ENCODE measurements at places on chromosomes 3 and 15.

DNA sequence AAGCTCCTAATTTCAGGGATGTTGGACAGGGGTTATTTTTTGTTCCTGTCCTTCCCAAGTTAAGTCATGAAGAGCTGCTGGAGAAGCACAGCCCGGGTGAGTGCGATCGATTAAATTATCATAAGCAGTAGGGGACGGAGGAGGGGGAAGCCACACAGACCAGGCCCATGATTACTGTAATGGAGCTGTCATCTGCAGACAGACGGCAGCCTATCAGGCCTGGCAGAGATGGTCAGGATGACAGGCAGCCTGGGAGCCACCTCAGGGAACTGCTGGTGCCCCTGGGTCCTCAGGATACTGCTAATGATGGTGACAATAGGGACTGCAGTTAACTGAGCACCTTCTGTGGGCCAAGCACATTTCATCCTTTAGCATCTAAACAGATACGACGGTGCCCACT, 147.7 kb downstream of the RAB11A start:
- DNase-seq: no peak

DNA sequence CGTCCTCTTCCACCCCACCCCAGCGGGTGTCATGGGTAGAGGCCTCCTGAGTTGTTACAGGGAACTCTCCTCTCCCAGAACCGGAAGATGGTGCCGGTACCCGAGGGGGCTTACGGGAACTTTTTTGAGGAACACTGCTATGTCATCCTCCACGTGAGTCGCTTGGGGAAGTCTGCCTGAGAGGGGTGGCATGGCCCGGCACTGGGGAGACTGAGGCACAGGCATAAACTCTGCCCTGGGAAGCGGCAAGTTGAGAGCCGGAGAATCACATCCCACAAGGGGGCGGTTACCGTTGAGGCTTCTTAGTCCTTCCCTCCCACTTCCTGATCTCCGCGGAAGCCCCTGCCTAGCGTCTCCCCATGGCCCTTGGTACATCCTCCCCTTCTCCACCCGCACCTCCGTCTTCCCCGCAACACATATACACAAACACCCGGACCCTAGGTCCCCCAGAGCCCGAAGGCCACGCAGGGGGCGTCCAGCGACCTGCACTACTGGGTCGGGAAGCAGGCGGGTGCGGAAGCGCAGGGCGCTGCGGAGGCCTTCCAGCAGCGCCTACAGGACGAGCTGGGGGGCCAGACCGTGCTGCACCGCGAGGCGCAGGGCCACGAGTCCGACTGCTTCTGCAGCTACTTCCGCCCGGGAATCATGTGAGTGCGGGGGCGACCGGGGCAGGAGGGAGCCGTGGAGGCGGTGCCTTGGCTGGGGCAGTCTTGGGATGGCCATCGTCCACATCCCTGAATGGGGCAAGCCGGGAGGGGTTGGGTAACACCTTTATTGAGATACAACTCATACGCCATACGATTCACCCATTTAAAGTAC, 3.4 kb downstream of the VILL start:
- peak; percentile 51 for DNase-seq

GRCh38 chr3:178718995-178719635, 182.9 kb downstream of the KCNMB2 start:
- peak; percentile 2 for DNase-seq

DNA sequence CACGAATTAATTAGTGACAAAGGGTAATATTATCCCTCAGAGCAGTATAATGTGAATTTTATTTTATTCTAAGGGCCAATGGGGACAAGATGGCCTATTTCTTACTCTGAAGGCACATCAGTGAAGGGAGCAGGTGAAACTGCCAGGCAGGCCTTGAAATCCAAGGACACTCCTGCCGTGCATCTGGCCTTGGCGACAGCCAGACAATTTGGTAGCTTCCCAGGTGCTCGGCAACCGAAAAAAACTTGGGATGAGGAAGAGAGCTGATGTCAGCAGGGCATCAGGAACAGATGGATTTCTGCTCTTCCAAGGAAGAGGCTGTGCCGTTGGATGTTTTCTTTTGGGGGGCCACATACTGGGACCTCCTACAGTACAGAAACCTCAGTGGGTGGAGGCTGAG, 83.2 kb upstream of the ADAMTSL3 start:
- DNase-seq: no peak

DNA sequence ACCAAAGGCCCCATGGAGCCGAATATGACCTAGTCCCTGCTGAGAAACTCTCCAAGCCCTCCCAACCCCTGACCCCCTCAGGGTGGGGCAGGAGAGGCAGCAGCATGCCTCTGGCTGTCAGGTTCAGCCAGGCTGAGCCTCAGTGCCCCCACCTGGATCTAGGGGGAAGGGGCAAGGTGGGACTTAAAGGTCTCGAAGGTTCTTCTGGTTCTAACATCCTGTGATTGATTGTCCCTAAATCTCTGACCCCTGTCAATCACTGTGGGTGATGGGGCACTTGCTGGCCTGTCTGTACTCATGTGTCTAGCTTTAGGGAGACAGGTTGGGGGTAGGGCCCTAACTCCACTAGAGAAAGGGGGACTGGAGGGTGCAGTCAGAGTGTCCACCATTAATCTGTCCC, 13.8 kb downstream of the NBEAL2 start:
- DNase-seq: no peak

DNA sequence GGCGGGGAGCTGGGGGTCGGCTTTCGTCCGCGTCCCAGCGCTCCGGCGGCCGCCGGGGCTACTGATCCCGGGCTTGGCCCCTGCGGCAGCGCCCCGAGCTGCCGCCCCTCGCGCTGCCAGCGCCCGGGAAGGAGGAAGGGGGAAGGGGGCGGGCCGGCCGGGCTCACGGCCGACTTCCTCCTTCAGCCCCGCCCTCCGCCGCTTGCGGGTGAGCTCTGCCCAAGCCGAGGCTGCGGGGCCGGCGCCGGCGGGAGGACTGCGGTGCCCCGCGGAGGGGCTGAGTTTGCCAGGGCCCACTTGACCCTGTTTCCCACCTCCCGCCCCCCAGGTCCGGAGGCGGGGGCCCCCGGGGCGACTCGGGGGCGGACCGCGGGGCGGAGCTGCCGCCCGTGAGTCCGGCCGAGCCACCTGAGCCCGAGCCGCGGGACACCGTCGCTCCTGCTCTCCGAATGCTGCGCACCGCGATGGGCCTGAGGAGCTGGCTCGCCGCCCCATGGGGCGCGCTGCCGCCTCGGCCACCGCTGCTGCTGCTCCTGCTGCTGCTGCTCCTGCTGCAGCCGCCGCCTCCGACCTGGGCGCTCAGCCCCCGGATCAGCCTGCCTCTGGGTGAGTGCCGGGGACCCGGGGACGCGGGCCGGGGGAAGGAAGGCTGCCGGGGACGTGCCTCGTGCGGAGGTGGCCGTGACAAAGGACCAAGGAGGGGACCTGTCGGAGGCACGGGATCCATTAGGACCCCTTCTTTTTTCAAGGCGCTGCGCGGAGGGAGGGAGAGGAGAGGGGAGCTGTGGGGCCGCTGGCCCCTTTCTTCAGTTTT, at the start of gene SEMA4B:
Gene SEMA4B, plus strand, starts transcription at position 201 of the 814 bp plus-strand sequence. Its CDS starts 249 bp downstream, at position 450.
- no peak for DNase-seq

- no peak for DNase-seq
Observed at GRCh38 chr3:62502315-62503300, 129.3 kb upstream of the FEZF2 start.

DNA sequence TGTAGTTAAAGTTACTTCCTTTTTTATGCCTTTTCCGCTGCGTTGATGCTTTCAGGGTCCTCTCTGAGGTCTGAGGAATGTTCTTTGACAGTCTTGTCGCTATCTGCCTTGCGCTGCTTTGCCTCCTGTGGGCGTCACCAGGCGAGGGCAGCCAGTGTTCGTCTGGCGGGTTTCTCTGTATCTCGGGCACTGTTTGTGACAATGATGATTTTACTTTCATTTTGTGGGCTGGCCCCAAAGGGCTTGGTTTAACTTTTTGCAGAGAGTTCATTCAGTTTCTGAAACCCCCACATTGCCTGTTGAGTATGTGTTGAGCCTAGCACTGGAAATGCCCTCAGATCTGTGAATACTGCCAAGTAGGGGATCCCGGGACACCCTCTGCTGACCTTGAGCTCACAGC, 24.6 kb upstream of the SACM1L start:
- DNase-seq: no peak

GRCh38 chr3:100813828-100814227, 104.5 kb downstream of the TFG start:
- no peak for DNase-seq
